ENCODE measurements at places on chromosomes 7 and 10.
A peak's percentile ranks its signal among the peaks of the same experiment; 100 is the strongest.

DNA sequence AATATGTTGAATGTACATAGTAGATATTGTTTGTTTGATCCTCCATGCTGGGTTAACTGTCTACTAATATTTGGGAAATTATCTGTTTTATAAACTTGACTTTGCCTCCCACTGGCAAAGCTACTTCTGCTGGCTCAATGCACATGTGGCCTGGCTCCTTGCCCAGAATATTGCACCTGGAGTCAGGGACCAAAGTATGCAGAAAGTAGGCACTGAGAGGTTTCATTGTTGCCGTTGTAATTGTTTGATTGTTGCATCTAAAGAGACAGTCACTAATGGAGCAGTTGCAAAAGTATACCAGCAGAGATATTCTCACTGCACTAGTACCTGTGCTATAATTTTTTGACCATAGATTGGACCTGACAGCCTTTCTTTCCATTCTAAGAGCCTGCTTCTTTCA is 137.8 kb upstream of the CNTNAP2 start:
- peak; percentile 83 for DNase-seq

DNA sequence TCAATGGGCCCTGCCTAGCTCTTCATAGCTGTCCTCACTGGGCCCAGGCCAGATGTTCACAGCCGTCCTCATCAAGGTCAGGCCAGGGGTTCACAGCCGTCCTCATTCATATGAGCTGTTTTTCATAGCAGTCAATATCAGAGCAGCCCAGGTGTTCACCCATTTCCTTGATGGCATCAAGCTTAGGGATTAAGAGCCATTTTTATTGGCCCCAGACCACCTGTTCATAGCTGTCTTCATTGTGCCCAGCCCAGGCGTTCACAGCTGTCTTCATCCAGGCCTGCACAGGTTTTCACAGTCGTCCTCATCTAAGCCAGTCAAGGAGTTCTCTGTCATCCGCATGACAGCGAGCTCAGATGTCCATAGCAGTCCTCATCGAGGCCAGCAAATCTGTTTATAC is 9.4 kb downstream of the FRG2B start:
- no peak for DNase-seq

DNA sequence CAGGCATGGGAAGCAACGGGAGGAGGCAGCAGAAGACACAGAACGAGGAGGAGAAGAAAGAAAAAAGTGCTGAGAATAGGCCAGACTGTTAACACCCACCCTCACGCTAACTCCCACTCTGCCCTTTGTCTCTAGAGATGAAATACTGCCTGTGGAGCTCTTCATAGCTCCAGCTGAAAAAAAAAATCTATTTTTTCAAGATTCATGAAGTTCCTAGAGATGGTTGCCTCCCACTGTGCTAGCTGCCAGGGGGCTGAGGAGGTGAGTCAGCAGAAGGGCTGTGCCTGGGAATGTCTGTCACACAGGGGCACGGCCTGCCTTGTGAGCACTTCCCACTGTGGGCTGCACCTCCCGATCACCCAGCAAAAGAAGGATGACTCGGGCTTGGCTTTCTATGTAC is 144.5 kb downstream of the RNF216 start:
- DNase-seq = no peak

DNA sequence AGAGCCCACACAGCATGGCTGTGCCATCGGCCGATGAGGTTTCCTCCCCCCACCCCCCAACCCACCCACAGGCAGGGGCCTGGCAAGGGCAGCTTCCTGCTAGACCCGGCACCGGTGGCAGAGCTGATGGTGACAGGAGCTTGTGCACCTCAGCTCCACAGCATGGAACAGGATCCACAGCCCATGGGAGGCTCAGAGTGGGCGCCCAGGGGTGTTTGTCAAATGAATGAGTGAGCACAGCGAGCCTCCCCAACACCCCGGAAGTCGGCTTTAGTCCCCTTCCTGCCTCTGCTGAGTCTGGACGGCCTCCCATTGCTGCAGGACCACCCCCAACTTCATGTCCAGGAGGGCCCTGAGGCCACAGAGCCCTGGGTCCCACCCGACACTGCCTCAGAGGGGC is 68.9 kb downstream of the PDGFA start:
- no peak for DNase-seq

- DNase-seq = peak; percentile 65
These were observed 53.4 kb upstream of the CYP2C18 start for GRCh38 chr10:94630017-94630688.

DNA sequence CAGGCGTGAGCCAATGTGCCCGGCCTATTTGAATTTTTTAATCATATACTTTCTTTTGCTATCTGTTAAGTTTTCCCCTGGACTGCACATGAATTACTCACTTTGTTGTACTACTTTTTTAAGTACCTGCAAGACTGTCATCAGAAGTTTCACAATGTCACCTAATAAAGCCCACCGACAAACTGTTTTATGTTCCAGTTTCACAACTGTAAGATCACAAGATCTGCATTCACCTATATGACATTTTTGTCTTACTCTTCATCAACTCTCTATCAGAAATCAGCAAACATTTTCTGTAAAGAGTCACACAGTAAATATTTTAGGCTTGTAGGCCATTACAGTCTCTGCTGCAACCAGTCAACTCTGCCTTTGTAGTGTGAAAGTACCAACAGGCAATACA is 88.5 kb downstream of the ZNF33B start:
- DNase-seq = no peak

DNA sequence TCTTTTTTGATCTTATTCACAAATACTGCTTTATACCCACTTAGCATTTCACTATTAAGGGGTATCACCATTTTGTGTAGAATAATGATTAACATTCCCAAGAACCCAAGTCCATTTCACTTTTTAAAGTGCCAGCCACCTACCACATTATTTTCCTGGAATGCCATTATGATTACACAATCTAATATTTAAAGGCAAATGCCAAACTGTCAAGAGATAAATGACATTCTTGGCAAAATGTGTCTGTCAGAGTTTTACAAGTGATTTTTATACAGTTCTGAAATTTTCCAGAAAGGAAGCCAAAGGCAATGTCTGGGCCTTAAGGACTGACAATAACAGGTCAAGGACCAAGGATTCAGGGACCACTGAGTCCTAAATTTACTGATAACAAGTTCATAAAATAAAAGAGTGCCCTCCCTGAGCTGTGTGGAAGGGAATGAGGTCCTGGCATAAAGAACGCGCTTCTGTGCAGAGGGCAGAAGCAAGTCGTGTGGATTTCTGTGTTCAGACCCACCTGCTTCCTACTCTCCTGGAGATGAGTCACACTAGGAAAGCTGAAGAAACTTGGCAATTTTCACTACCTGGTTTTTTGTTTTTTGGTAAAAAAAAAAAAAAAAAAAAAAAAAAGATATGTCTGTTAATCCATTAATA is 66.5 kb downstream of the UBE2H start:
- peak; percentile 46 for DNase-seq

DNA sequence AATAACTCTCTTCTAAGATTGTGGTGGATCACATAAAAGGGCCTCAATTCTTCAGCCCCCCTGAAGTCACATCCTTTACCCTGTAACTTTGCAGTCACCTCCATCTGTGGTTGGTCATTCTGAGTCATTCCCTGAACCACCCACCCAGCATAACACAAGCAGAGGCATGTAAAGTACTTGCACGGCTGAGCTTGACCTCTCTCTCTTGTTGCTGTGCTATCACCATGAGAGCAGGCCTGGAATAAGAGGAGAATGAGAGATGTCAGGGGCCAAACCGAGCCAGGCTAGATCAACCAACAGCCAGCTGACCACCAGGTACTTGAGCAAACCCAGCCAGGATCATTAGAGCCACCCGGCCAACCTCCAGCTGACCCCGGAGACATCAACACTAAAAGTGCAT is 13.5 kb upstream of the STK17A start:
- DNase-seq = no peak

DNA sequence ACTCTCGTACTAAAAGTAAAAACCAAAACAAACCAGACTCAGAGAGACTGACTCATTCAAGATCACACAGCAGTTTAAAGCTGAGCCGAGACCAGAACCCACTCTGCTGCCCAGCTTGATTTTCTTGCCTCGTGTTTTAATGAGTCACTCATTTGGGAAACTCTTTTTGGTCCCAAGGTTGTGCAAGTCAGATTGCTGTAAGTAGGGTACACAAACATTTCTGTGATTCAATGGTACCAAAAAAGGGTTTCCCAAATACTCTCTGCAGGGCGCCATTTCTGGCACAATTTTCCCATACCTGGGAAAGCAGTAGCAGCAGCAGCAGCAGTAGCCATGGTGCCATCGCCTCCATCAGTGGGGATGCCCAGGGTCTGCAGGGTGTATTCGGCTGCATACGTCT is 69.9 kb downstream of the ASAH2B start:
- no peak for DNase-seq

GRCh38 chr7:89623018-89623672 is 531.1 kb upstream of the STEAP1 start:
- DNase-seq = peak; percentile 82

DNA sequence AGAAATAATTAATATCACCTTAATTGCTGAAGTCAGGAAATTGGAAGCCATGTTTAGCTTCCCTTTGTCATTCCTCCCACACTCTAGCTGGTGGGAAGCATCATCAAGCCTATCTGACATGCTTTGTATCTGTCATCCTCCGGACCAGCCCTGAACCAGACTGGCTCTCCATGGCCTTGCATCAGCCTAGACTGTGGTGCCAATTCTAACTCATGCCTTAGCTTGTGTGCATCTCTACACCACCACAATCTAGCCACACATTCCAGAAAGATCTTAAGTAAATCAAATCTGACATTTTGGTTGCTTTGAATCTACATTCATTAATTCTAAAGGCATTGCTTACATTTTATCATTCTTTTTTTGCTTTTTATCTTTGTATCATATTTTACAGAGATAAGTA is 196.4 kb upstream of the VSTM2A start:
- no peak for DNase-seq

- DNase-seq = no peak
These were observed 181.7 kb downstream of the TCF7L2 start for GRCh38 chr10:113131613-113132261.

- DNase-seq = no peak
These were observed 110.6 kb downstream of the ACTR3B start for GRCh38 chr7:152870106-152870693.

GRCh38 chr10:124512040-124512428 is 50.4 kb downstream of the LHPP start:
- DNase-seq = no peak

GRCh38 chr7:40656349-40656748 is 521.5 kb downstream of the SUGCT start:
- DNase-seq = no peak

- DNase-seq = no peak
These were observed 39.8 kb upstream of the ELN start for GRCh38 chr7:73988197-73988596.

- DNase-seq = no peak
These were observed 193.5 kb upstream of the HDAC9 start for GRCh38 chr7:18302097-18302496.

DNA sequence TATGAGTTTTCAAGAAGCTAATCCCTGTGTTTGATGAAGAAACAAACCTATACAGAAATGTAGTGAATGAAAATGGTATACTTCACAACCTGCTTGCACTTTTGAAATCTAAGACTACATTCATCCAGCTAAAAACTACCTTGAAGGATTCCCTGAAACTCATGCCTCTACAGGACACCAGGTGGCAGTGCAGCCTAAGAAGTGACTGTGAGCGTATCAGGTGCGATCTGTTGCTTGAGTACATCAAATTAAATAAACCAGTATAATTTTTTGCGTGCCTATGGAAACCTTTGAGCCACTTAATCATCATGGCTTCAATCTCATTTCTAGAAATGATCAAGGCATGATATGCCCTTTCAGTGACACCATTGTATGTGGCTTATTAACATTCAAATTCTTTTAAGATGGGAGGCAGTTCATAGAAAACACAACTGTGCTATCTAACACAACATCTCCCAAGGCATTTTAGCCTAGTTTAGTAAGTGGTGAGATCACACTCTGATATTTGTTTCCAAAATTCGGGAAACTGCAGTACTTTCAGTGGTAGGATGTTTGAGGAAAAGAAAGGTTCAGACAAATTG is 57.4 kb downstream of the PPP1R17 start:
- DNase-seq = peak; percentile 90

- DNase-seq = no peak
These were observed 7.6 kb downstream of the GPNMB start for GRCh38 chr7:23254051-23254681.

DNA sequence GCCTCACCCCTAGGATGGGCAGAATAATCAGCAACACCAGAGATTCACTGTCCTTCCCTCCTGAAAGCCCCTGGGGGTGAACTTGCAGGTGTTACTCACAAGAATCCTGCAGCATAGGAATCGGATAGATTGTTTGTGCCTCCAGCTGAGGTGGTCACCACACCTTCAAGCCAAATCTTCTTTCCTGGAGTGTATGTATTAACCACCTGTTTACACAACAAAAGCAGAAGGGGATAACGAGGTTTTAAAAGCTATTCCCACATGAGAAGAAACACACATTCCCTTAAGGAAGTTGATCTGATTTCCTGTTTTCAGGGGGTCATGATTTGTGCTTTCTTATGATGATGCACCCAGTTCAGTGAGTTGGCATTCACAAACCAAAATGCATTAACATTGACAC is 173.8 kb upstream of the HPS1 start:
- no peak for DNase-seq

- DNase-seq = no peak
These were observed 97.9 kb downstream of the RTKN2 start for GRCh38 chr10:62170732-62171131.

GRCh38 chr10:103822107-103822716 is 33.2 kb downstream of the SH3PXD2A start:
- DNase-seq = no peak

DNA sequence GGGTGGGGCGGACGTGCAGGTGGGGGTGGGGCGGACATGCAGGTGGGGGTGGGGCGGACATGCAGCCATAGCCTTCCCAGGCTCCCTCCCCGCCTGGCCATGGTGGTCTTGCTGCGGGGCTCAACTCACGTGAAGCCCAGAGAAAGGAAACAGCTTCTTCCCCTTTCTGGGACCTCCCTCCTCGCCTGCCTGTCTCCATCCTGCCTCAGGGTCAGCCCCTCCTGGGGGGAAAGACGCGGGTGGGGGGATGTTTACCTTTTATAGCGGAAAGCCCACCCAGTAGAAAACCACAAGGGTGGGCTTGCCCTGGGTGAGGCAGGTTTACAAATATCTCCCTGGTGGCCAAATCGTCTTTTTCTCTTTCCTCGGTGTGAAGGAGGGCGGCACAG is 520.0 kb downstream of the GLRX3 start:
- no peak for DNase-seq

DNA sequence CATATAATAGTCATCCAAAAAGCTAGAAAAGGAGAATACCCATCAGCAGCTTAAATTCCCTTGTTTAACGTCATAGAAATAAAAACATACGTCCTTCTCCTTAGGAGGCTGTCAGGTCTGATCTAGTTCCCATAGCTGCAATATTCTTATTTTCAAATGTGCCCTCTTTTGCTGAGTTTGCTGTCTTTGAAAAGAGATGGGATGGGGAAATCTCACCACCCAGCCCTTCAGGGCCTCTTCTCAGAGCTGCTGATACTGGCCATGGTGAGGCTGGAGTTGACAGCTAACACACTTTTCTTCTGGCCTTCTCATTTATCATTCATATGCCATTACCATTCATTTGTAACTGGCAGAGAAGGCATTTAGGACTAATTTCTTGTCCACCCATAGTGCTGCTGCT is 5.1 kb upstream of the PCGF5 start:
- no peak for DNase-seq

GRCh38 chr10:122199070-122199469 is 72.0 kb upstream of the BTBD16 start:
- DNase-seq = peak; percentile 18

- no peak for DNase-seq
These were observed 100.5 kb upstream of the MAGI2 start for GRCh38 chr7:79553811-79554555.

- DNase-seq = no peak
These were observed 604.5 kb downstream of the INHBA start for GRCh38 chr7:41098402-41098801.

GRCh38 chr10:921471-922414 is 9.8 kb downstream of the LARP4B start:
- no peak for DNase-seq
